Activated CD4-positive, alpha-beta T cell treated with anti-CD3 and anti-CD28 coated beads for 36 hours (primary cell): ENCODE measurements at places on chromosomes 7 and 10.

GRCh38 chr7:42930889-42931288 is 1.1 kb downstream of the PSMA2 start:
- no peak for DNase-seq

- DNase-seq, result no peak
Observed at GRCh38 chr7:143013893-143014292, 13.0 kb downstream of the OR9A2 start.

DNA sequence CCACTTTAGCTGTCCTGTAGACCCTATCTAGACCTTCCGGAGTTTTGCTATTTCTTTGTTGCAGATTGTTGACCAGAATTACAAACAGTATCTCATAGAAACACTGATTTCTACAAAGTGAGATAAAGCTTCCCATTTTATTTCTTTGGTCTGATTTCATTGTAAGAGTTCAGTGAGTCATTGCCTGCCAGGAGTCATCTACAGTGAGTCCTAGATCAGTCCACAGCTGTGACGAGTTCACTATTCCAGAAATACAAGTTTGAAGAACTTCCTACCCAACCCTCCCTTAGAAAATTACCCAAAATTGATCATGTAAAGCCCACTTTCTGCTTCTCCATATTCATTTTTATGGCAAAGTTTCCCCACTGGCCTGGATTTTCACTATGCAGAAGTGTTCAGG is 905.5 kb downstream of the CNTNAP2 start:
- DNase-seq, result no peak

- no peak for DNase-seq
Observed at GRCh38 chr7:101936611-101937231, 119.3 kb downstream of the CUX1 start.

GRCh38 chr10:110368002-110368401 is 63.3 kb upstream of the SMNDC1 start:
- DNase-seq, result peak; percentile 27

DNA sequence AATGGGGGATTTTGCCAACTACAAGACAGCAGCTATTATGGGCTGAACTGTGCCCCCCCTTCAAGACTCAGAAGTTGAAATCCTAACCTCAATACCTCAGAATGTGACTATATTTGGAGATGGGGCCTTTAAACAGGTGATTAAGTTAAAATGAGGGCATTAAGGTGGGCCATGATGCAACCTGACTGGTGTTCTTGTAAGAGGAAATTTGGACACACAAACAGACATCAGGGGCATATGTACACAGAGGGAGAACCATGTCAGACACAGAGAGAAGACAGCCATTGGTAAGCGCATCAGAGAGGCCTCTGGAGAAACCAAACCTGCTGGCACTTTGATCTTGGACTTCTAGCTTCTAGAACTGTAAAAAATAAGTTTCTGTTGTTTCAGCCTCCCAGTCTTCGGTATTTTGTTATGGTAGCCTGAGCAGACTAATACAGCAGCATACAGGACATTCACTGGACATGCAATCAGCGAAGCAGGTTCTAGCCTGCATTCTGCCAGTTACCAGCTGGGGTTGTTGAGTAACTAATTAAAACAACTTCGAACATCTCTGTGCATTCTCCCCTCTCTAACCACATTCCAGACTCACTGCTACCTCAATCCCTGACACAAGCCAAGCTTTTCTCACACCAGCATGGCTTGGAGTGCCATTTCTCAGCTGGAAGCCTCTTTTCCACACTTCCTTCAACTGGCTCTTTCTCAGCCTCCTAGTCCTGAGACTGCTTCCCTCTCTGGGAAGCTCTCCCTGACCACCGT is 141.4 kb downstream of the DOCK4 start:
- no peak for DNase-seq

DNA sequence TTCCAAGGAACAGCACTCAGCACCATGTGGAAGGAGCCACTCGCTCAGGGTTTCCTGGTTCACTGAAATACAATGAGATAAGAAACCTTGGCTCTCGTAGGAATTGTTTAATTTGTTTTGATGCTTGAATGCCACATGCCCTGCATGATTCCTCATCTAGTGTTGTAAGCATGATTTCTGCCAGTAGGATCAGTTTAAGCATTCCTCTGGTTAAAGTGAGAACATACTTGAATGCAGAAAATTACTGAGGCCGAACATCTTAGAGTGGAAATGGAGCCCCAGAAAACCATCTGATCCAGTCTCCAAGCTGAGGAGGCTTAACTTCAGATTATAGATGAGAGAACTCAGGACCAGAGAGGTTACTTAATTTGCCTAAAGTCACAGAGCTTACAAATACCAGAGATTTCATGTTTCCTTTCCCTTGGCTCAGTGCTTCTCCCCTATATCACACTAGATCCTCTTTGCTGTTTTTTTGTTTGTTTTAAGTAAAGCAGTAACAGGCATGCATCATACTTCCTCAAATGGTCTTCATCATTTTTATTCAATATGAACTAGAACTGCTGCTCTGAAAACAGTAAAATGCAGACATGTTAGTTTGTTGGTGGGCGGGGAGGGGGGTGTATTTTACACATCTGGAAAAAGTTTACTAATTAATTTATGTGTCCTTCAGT is 125.1 kb downstream of the ADAM12 start:
- DNase-seq, result no peak

DNA sequence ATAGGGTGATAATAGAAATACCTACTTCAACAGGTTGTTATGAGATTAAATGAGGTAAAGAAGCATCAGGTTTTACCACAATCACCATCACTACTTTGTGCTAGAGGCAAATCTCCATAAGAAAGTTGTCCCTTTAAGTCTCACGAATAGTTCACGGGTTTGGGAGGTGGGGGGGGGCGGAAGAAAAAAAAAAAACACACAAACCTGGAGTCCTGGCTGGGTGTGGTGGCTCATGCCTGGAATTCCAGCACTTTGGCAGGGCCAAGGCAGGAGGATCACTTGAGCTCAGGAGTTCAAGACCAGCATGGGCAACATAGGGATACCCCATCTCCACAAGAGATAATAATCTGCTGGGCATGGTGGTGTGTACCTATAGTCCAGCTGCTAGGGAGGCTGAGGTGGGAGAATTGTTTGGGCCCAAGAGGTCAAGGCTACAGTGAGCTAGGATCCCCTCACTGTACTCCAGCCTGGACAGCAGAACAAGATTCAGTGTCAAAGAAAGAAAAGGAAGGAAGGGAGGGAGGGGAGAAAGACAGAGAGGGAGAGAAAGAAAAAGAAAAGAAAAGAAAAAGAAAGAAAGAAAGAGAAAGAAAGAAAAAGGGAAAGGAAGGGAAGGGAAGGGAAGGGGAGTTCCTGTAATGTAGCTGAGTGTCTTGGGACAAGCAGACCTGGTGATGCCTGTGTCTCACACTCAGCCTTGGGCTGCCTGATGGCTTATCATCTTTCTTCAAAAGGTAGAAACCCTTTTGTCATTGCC is 231.4 kb downstream of the CREB5 start:
- DNase-seq, result no peak

GRCh38 chr10:129704786-129705525 is 237.9 kb downstream of the MGMT start:
- no peak for DNase-seq

GRCh38 chr10:110443239-110444003 is 54.3 kb upstream of the DUSP5 start:
- peak; percentile 2 for DNase-seq

DNA sequence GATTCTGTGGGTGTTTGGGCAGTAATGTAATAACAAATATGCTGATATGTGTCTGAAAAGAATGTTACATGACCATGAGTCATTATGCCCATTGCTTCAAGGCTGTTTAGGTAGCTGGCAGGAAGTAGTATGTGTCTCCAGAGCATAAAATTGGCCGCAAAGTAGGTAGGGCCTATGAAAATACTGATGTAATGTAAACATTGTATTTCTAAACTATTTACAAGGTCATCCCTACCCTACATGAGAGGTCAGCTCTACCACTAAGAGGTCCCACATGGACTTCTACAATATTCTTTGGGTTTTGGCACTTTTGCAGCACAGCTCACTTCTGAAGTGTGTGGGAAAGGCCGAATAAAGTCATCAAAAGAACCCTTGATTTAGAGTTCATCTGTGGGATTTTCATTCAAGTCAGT is 301.9 kb downstream of the AHR start:
- no peak for DNase-seq

DNA sequence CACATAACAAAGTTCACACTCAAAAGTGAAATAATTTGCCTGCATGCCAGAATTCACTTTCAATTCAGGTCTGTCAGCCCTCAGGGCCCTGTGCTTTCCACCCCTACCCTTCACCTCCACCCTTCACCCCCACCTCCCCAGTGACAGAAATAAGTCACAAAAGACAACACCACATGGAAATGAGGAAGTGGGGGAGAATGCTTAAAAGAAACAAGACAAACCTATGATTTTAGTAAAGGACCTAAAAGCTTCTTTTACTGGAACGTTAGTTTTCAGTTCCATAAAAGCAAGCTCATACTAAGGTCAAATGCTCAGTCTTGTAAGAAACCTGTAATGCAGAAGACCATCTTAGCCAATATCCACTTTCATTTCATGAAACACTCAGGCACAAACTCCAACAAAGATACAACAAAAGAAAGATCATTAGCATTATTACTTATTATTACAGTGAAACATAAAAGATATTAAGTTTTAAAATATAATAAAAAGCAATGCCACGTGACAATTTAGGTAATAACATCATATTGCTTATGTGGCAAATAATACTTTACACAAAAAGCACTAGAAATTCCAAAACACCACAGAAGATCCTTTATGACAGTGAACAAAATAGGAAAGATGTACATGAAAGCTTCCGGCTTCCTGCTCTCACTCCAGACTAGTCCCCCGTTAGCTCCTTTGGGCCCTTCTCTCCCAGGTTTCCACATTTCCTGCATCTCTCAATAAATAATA is 112.1 kb downstream of the LMBR1 start:
- peak; percentile 67 for DNase-seq

GRCh38 chr10:103676058-103676785 is 179.2 kb downstream of the SH3PXD2A start:
- DNase-seq, result no peak

GRCh38 chr7:111529507-111530355 is 32.6 kb downstream of the IMMP2L start:
- no peak for DNase-seq

- DNase-seq, result no peak
Observed at GRCh38 chr7:47778153-47778661, 170.1 kb downstream of the PKD1L1 start.

DNA sequence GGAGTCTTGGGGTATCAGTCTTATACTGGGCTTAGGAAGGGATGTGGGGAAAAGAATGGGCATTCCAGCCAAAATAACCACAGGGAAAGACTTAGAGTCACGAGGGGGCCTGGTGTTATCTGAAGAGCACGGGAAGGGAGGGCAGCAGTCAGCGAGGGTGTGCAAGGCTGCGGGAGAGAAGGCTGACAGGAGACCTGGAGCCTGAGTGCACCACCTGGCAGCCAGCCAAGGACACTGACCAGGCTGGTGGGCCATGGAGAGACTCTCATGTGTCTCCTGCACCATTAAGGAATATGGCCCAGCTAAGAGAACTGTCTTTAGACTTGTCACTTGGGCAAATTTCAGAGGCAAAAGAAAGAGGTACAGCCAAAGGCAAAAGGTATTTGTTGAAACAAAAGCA is 69.6 kb downstream of the PKD1L1 start:
- DNase-seq, result no peak

GRCh38 chr10:52771534-52772445 is 794 bp downstream of the MBL2 start:
- DNase-seq, result no peak

- DNase-seq, result peak; percentile 65
Observed at GRCh38 chr10:69413221-69413865, 3.4 kb downstream of the TACR2 start.

DNA sequence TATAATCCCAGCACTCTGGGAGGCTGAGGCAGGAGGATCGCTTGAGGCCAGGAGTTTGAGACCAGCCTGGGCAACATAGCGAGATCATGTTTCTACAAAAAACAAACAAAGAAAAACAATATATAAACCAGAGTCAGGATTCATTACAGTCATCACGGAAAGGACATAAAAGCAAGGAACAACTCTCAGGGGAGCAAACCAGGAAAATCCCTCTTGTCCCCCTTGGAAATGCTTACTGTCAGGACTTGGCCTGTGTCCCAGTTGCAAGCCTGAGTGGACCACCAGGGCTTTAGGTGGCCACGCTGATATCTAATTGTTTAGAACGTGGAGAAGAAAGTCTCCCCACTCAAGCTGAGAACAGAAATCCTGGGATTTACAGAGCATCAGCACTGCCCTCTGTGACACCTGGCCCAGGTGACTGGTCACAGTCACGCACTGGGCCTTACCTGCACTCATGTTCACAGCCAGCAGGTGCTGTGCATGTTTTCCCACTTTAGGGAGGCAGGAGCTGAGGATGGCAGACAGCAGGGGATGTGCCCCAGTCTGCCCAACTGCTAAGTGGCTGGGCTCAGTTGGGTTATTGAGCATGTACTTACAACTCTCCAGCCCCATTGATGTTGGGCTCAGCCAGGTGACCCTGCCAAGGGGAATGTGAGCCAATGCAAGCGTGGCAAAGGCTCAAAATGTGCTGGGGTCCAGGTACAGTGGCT is 60.9 kb downstream of the TMEM130 start:
- DNase-seq, result no peak

DNA sequence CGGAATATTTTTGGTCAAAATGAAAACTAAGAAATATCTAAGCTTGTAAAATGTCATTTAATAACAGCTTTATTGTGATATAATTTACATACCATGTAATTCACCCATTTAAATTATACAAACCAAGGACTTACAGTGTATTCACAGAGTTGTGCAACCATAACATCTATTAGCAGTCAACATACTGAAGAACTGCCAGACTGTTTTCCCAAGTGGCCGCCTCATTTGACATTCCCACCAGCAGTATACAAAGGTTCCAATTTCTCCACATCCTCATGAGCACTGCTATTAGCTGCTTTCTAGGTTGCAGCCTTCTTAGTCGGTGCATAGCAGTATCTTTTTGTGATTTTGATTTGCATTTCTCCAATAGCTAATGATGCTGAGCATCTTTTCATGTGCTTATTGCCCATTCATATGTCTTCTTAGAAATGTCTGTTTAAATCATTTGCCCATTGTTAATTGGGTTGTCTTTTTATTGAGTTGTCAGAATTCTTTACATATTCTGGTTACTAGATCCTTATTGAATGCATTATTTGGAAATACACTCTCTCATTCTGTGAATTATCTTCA is 153.0 kb upstream of the FGFR2 start:
- DNase-seq, result no peak

GRCh38 chr7:27842094-27842692 is 102.2 kb downstream of the TAX1BP1 start:
- DNase-seq, result no peak

DNA sequence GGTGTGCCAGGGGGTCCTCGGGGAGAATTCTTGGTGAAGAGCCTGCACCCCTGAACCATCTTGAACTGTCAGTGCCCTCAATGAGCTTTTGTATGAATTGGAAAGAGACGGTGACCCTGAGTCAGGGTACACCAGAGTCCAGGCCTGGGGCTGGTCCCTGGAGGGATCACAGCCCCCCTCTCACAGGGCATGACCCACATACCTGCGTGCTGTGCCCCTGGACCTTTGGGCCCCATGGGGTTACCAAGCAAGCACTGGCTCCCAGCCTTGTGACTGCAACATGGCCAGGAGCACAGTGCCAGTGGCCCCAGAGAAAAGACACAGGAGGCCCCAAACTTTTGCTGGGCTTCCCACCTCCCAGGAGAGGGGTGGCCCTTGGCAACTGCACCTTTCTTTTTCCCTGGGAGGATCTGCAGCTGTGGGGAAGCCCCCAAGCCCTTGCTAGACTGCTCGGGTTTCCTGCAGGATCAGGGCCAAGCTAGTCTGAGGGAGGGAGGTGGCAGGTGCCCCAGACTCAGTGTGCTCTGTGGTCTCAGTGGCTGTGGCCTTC is 153.5 kb downstream of the ZNF248 start:
- DNase-seq, result no peak
